Hematopoietic multipotent progenitor cell treated with erythropoietin and hydrocortisone succinate and interleukin-3 and kit ligand, for 8 days (in vitro differentiated cells): ENCODE measurements at places on chromosomes 12 and 14.

- DNase-seq, result no peak
Measured at GRCh38 chr14:43706900-43707299, 800.2 kb downstream of the FSCB start.

GRCh38 chr14:82134411-82134810, 600.8 kb upstream of the SEL1L start:
- DNase-seq, result no peak

- DNase-seq, result no peak
Measured at GRCh38 chr12:58539295-58539694, 381.0 kb downstream of the LRIG3 start.

DNA sequence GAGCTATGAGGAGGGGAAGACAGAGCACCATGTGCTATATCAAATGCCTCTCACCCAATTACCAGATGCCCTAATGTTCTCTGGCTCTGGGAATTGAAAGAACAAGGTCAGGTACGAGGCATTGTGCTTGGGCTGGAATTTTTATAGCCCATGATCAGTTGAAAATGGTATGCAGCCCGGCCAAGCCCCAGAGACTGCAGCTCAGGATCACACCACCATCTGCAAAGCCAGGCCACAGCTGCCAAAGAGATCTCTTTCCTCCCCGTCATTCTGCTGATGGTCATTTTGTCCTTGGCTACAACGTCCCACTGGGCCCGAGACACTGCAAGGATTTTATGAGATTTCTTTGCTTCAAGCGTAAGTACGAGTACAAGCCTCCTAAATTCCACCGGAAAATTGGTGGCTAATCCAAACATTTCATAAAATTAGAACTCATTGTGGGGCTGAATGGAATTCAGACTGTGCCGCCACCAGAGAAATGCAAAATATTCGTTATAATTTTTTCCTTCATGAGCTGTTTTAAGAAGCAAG, 15.1 kb downstream of the NUAK1 start:
- no peak for DNase-seq

DNA sequence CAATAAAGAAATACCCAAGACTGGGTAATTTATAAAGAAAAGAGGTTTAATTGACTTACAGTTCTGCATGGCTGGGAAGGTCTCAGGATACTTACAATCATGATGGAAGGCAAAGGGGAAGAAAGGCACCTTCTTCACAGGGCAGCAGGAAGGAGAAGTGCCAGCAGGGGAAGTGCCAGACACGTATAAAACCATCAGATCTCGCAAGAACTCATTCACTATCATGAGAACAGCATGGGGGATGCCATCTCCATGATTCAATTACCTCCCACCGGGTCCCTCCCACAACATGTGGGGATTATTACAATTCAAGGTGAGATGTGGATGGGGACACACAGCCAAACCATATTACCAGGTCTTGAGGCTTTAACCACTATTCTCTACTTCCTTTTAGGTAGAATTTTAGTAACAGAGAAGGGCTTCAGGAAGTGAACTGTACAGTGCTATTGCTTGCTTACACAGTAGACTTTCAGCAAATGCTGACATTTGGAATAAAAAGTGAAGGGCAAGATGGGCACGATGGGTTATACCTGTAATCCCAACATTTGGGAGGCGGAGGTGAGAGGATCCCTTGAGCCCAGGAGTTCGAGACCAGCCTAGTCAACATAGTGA, 40.8 kb upstream of the OR4E1 start:
- DNase-seq, result no peak

GRCh38 chr12:11941606-11942337, 129.0 kb upstream of the BCL2L14 start:
- no peak for DNase-seq

- DNase-seq, result no peak
Measured at GRCh38 chr12:62166525-62166924, 93.7 kb upstream of the USP15 start.

GRCh38 chr14:39232554-39233415, 930 bp upstream of the MIA2 start:
- DNase-seq, result no peak

- DNase-seq, result no peak
Measured at GRCh38 chr14:23025151-23025814, 9.4 kb downstream of the PSMB5 start.

DNA sequence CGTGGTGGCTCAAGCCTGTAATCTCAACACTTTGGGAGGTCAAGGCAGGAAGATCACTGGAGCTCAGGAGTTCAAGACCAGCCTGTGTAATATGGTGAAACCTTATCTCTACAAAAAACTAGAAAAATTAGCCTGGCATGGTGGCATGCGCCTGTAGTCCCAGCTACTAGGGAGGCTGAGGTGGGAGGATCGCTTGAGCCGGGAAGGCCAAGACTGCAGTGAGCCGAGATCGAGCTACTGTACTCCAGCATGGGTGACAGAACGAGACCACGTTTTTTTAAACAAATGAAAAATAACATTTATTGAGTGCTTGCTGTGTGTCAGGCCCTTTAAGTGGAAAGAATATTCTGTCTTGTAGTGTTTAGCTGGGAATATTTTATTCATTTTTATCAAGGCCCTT, 26.6 kb upstream of the CLMN start:
- DNase-seq, result no peak

GRCh38 chr12:97404543-97404942, 58.1 kb upstream of the RMST start:
- peak; percentile 50 for DNase-seq
